ENCODE measurements at places on chromosomes 6 and 20.

- DNase-seq = no peak
Observed at GRCh38 chr20:19015351-19016139, 196.9 kb upstream of the SLC24A3 start.

DNA sequence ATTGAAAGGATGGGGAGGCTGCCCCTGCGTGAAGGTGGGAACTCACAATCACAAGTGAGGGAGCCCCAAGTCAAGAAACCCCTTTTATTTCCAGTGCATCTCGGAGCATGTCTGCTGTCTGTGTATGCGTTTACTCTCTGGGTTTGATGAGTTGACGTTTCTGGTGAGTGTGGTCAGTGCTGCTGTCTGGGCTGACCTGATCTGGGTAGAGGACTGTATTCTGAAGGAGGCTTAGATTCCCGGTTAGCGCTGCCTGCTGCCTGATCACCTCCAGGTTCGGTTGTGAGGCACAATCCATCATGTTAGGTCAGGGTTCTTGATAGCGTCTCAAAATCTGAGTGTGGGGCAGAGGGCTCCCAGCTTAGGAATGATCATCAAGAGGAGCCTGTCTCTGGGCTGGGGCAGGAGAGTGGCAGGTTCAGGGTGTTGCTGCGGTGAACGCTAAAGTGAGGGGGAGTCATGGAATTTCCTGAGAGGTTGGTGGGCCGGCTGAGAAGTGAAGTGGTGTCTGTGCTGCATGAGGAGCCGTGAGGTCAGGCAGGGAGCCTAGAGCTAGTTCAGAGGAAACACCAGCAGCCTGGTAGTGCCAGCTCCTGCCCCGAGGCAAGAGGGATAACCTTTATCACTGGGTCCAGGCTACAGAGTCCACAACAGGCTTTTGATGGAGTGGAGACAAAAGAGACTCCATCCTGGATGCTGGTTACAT, 225.3 kb upstream of the CST7 start:
- no peak for DNase-seq

DNA sequence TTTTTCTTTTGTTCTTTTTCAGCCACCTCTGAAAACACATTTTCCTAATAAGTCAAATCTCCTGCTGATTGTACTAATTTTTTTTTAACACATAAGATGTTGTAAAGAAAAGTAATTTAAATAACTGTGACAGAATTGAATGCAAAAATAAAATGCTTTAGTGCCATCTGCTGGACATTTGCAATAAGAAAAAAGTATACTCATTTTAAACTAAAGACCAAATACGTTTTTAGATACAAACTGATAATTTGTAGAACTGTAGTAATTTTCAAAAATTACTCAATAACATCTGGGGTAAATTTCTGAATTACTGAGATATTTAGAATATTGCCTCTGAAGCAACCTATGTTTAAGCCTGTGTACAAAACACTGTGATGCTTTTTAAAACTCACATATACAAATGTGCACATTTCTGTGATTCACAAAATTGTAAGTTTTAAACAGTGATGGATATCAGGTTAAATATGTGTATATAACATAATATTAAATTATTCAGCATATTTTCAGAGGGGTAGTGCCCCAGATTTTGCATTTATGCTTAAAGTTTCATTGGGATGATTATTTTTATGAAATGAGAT, 198.7 kb downstream of the RIMS1 start:
- no peak for DNase-seq

- DNase-seq = no peak
Observed at GRCh38 chr6:151847064-151847463, 39.6 kb downstream of the ESR1 start.

DNA sequence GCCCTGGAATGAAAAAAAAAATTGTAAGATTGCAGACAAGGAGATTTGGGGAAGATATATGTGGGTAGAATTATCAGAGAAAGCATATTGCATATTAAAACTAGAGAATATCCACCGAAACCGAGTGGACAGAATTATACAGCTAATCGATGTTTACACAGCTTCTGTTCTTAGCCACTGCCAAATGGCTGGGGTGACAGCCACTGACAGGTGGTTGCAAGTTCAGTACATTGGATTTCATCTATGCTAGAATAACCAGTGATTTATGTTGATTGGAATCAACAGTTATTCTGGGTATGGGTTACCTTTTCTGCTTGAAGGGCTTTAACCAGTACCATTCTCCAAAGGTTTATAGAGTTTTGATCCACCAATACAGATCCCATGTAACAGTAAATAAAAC, 48.4 kb upstream of the THEMIS start:
- DNase-seq = no peak

DNA sequence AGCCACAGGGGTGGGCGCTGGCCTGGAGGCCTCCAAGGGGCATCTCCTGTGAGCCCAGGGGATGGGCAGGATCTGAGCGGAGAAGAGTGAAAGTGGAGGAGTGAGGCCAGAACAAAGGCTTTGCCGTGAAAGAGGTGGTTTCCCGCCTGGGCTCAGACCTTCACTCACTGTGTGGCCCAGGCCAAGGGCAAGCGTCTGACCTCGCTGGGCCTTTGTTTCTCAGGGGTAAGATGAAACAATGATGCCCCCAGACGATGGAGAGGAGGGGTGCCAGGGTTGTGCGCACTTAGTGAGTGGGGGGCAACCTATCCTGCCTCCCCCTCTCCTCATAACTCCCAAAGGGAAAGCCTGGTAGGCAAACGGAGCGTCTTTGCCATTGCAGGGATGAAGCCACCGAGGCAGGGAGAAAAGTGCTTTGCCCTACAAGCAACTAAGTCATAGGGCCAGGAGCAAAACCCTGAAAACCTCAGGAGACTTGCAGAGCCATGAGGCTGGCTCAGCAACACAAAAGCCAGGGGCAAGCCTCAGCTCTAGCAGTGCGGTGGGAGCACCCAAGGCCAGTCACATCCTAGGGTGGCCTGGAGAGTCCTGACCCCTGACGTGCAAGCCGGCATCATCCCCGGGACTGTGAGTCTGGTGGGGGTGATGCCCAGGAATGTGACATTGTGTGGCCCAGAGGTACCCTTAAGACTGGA, 897 bp upstream of the STMN3 start:
- DNase-seq = no peak

- no peak for DNase-seq
Observed at GRCh38 chr6:26309731-26310142, 55.3 kb upstream of the BTN3A2 start.

DNA sequence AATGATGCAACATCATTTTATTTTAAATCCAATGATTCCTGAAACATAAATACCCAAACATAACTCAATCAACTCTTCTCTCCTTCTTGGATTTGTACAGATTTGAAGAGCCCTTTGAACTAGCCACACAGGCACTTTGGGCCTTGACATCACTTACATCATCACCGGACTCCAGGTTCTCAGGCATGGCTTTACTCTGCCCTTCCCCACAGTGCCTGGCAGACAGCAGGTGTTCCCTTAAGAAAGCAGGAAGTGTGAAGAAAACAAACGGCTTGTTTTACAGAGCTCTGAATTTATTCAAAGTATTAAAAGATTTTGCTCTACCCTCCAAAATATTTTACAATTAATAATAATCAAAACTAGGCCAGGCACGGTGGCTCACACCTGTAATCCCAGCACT, 54.8 kb upstream of the GCM1 start:
- no peak for DNase-seq

DNA sequence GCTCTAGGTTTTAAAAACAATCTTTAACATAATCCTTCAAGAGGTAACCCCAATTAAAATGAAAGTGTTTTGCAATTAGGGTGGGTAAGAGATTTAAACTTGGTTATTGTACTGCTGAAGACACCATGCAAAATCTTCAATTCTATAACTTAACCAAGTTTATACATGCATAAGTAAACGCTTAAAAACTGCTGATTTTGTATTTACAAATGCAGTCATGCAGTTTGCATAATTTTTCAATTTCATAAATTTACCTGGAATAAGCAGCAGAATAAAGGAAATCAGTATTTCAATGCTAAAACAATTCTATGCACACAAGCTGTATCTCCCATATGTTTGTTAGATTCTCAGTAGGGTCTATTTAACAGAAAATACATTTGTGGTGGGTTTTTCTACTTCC, 22.9 kb downstream of the SSR1 start:
- DNase-seq = no peak

GRCh38 chr20:50868509-50869495, 62.4 kb downstream of the ADNP start:
- no peak for DNase-seq

DNA sequence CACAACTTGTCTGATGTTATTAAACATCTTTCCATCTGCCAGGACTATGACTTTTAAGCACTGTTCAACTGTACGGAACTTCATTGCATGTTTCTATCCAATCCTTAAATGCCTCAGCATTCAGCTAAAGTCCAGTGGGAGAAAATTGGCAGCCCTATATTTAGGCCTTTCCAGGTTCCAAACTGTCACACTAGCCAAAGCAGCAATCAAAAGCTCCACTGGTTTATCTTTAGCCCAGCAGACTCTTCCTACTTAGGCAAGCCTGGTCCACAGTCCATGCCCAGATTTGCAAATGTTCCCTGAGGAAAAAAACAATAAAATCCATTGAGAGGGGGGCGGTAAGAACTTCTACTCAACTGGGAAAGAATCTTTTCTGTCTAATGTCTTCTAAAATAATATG, 349.1 kb upstream of the GJE1 start:
- no peak for DNase-seq

DNA sequence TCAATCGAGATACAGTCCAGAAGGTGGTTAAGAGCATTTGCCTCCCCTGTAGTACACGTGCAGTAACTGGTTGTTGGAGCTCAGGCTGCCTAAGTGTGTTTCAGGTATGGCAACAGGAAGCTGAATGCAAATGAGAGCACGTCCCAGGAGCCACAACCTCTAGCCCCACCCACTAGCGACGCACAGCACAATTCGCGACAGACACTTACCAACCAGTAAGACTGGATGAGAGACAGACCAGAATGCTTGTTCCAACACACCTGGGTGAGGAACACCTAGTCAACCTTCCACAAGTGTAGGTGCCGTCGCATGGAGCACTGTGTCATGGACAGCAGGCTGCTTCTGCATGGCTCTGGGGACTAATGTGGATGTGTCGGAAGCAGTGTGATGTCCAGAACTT, 7.2 kb upstream of the SERPINB1 start:
- DNase-seq = peak; percentile 39

DNA sequence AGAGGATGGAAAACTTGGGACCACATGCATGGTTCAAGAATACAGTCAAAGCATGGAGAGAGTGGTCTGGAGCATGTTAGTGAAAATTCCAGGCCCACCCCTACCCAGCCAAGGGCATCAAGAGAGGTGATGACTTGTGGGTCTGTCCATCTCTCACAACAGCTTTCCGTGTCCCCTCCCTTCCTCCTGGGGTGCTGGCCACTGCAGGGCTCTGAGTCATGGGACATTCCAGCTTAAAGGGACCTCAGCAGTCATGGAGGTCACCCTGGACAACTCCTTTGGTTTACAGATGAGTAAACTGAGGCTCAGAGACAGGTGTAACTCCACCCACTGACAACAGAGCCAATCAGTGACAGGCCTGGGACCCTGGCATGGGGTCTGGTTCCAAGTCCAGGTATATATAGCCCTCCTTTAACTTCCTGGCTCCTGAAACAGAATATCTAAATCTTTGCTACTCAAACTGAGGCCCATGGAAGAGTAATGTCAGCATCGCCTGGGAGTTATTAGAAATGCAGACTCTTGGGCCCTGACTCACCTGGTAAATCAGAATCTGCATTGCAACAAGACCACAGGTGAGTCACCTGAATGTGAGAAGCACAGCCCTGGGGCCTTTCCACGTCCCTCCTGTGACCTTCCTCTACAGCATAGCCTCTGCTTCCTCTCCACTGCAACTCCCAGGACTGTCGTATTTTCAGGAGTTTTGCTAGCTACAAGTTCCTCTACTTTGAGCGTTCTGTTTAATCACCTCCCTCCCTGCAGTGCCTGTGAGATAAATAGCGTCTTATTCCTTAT, 170.2 kb downstream of the ZDHHC14 start:
- DNase-seq = no peak

DNA sequence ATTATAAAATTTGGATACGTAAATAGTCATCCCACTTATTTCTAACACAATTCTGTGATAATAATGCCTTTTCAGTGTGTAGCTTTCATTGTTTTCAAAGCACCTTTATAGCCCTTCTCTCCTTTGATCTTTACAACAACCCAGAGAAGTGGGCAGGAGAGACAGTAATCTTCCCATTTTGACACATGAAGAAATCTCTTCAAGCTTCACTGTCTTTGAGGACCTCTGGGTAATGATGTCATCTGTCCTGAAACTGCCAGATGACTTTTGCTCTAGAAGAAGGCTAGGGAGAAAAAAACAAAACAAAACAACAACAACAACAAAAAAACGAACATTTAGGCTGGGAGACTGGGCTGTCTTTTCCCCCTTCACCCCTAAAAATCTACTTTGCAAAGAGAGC, 203.0 kb downstream of the KCNQ5 start:
- no peak for DNase-seq

- no peak for DNase-seq
Observed at GRCh38 chr6:104402572-104402971, 457.1 kb downstream of the HACE1 start.

DNA sequence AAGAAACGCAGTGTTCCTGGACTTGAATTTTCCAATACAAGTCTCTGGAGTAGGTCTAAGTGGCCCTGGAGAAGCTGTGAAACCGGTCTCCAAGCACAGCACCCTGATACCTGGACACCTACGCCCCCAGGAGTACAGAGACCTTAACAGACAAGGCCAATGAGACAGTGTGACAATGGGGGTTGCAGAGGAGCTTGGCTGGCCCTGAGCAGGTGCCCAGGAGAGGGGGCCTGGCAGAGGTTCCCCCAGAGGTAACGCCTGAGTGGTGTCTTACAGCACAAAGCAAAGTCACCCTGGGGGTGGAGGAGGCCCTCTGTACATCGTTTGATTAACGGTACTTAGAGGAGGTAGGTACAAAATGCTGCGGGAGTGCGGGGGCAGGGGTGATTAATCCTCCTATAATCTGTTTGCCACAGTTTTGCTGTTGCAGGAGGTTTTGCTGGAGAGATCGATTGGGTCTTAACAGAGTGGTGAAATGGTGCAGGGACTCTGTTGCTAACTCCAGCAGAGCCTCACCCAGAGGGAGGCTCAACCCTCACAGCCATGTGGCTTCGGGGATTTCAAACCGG, 37.3 kb upstream of the APCDD1L start:
- DNase-seq = no peak

- no peak for DNase-seq
Observed at GRCh38 chr6:90315986-90316385, 19.3 kb upstream of the BACH2 start.

All from stimulated activated CD8-positive, alpha-beta memory T cell treated with anti-CD3 and anti-CD28 coated beads, Interleukin-4, amount 100 ng/mL, for 1 hour (primary cell).